CD4-positive, alpha-beta T cell treated with Interleukin-4 for 4 hours (primary cell): ENCODE measurements at places on chromosomes 11 and 22.

DNA sequence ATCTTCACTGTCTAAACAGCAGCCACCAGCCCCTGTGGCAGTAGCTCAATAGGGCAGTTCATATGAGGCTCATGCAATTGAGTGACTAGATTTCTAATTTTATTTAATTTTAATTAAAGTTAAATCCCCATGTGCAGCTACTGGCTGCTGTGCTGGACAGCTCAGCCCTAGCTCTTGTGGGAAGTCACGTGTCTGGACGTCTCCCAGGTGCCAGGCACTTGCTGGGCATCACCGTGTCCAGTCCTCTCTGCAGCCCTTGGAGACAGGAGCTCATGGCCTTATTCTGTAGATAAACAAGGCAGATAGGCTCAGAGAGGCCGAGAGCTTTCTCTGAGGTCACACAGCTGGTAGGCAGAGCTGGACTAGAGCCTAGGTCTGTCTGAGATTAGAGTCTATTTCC is 95.0 kb downstream of the ARHGAP8 start:
- DNase-seq = no peak

- no peak for DNase-seq
Observed at GRCh38 chr11:111231836-111232235, 13.7 kb upstream of the POU2AF2 start.

GRCh38 chr11:75428281-75428724 is 4.7 kb downstream of the KLHL35 start:
- DNase-seq = peak; percentile 66

DNA sequence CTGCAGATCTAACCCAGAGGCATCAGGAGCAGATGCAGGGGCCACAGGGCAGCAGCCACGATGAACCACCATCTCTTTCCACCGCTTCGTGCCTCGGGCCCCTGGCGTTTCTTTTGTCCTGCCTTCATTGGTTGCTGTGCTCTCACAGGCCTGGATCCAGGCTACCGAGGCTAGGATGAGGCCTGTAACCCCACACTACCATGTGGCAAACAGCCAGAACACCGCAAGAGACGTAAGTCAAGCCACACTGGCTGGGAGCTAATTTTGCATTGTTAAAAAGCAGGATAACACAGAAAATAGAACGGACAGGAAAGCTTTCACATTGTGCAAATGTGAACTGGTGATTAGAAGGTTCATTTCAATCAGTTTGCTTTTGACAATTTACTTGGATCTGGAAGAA is 15.7 kb upstream of the ARFGAP3 start:
- no peak for DNase-seq

- no peak for DNase-seq
Observed at GRCh38 chr11:95486466-95486865, 255.5 kb upstream of the SESN3 start.

GRCh38 chr22:43237280-43237679 is 50.3 kb upstream of the TTLL12 start:
- no peak for DNase-seq

GRCh38 chr11:111447112-111447471 is 65.1 kb downstream of the BTG4 start:
- DNase-seq = no peak
